ENCODE measurements at places on chromosomes 12 and 14.

DNA sequence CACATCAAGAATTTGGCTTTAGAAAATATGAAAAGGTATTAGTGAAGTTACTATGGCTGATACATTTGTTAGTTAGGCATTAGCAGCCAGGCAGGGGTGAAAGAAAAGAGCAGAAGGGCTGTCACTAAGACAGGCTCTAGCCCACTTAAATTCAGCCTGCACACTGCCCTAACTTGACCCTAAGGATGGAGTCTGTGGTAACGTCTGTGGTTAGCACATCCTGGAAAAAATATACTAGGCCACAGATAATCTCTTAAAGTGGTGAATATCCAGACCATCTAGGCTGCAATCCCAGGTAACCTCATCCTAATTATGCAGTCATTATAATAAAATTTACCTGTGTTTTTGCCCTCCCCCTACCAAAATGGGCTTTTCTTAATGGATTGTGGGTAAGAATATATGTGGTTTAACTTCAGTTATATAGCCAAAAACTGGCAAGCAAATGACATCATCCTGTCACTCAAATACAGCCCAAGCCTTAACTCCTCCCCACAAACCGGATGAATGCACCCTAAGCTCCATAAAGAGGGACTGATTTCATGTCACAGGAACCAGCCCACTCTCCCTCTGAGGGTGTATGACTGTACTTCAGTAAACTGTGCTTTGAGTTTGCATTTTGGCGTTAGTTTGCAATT is 440.9 kb downstream of the LRFN5 start:
- H3K4me3 ChIP-seq: no peak overlapping the region
- no peaks in the 10 kb centered on the region for H3K36me3 ChIP-seq
- H3K27ac ChIP-seq: no peak overlapping the region
- no peaks in the 10 kb centered on the region for H3K4me1 ChIP-seq
- H3K27me3 ChIP-seq: no peaks in the 10 kb centered on the region

GRCh38 chr12:11015775-11016430 is 6.5 kb downstream of the TAS2R19 start:
- no peaks in the 10 kb centered on the region for H3K27me3 ChIP-seq
- no peaks in the 10 kb centered on the region for H3K4me1 ChIP-seq
- H3K4me3 ChIP-seq: no peak overlapping the region
- H3K27ac ChIP-seq: no peak overlapping the region
- H3K36me3 ChIP-seq: no peaks in the 10 kb centered on the region

GRCh38 chr12:63849106-63849620 is 4.7 kb downstream of the SRGAP1 start:
- no peak overlapping the region for H3K27ac ChIP-seq
- peaks cover 31% of the 10 kb centered on the region for H3K4me1 ChIP-seq
- H3K4me3 ChIP-seq: no peak overlapping the region
- H3K36me3 ChIP-seq: no peaks in the 10 kb centered on the region
- no peak for DNase-seq
- no peaks in the 10 kb centered on the region for H3K27me3 ChIP-seq

DNA sequence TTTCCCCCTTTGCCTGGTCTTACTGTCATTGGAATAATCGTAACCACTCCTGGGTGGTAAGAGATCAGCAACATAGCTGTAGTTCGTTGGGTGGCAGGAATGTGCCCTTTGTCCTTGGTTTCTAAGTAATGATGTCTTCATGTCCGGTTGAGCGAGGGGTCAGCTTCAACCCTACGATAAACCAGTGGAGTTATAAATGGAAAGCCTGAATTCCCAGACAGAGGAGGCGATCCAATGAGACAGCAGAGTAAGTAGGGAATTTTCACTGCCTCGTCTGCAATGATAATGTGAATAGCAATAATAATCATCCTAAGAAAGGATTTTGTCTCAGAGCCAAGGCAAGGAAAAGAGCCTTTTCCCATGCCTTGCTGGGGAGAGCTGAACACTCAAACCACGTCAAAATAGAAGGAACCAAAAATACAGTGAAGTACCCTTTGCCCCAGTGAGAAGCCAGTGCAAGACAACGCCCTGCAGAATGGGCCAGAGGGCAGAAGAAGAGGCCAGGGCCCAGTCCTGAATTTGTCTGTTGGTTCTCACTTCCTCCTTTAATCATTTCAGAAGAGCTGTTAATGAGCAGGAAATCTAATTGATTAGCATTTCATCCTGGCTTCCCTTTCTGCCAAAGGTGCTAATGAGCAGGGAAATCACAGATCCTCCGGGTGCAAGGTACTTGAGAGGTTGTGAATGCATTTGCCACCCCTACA is 330.7 kb downstream of the CACNA1C start:
- no peak overlapping the region for H3K4me3 ChIP-seq
- H3K27me3 ChIP-seq: no peaks in the 10 kb centered on the region
- peak overlapping the region; percentile 72 for H3K27ac ChIP-seq
- H3K36me3 ChIP-seq: no peaks in the 10 kb centered on the region
- H3K4me1 ChIP-seq: peaks cover 87% of the 10 kb centered on the region

GRCh38 chr12:111405149-111405858 is 419 bp upstream of the SH2B3 start:
- peak; percentile 95 for DNase-seq
- peaks cover 67% of the 10 kb centered on the region for H3K4me1 ChIP-seq
- H3K27ac ChIP-seq: peak overlapping the region; percentile 84
- no peaks in the 10 kb centered on the region for H3K36me3 ChIP-seq
- H3K4me3 ChIP-seq: peak overlapping the region; percentile 76

- no peak overlapping the region for H3K4me3 ChIP-seq
- H3K27ac ChIP-seq: no peak overlapping the region
- DNase-seq: no peak
- no peaks in the 10 kb centered on the region for H3K36me3 ChIP-seq
Measured at GRCh38 chr12:42641221-42641885, 51.8 kb upstream of the PRICKLE1 start.

- DNase-seq: no peak
- H3K27ac ChIP-seq: no peak overlapping the region
- no peak overlapping the region for H3K4me3 ChIP-seq
- no peaks in the 10 kb centered on the region for H3K27me3 ChIP-seq
Measured at GRCh38 chr14:44309331-44309730, 197.8 kb downstream of the FSCB start.

DNA sequence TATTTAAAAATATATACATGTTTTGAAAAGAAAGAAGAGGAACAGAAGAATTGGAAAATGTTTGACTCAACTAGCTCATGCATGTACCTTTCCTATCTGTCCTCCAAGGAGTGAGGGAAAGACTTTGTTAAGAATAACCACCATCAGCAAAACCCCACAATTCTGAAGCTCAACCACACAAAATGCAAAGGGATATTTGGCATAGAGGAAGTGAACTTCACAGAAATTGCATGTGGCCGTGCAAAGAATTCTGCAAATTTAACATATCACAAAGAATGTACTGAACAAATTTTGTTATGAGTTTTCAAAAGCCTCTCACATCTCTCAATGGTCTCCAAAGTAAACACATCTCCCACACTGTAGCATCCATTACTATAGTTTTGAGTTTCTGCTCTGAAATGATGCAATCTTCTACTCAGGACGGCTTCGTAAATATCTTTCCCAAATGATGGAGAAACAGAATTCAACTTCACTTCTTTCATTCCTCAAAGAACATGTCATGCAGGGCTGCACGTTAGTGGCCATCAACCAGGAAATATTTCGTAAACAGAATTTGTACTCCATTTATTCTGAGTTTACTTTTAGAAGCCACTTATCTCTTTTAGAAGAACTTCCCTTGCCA is 17.6 kb downstream of the DUSP6 start:
- no peaks in the 10 kb centered on the region for H3K27me3 ChIP-seq
- no peaks in the 10 kb centered on the region for H3K4me1 ChIP-seq
- no peak overlapping the region for H3K27ac ChIP-seq
- no peaks in the 10 kb centered on the region for H3K36me3 ChIP-seq
- DNase-seq: no peak

- no peak overlapping the region for H3K4me3 ChIP-seq
- no peak for DNase-seq
- H3K4me1 ChIP-seq: no peaks in the 10 kb centered on the region
- H3K27ac ChIP-seq: no peak overlapping the region
- H3K27me3 ChIP-seq: no peaks in the 10 kb centered on the region
Measured at GRCh38 chr14:44970907-44971306, 8.9 kb downstream of the TOGARAM1 start.

All from sigmoid colon (tissue), 7 donors.